ENCODE measurements at places on chromosomes 5 and 9.

DNA sequence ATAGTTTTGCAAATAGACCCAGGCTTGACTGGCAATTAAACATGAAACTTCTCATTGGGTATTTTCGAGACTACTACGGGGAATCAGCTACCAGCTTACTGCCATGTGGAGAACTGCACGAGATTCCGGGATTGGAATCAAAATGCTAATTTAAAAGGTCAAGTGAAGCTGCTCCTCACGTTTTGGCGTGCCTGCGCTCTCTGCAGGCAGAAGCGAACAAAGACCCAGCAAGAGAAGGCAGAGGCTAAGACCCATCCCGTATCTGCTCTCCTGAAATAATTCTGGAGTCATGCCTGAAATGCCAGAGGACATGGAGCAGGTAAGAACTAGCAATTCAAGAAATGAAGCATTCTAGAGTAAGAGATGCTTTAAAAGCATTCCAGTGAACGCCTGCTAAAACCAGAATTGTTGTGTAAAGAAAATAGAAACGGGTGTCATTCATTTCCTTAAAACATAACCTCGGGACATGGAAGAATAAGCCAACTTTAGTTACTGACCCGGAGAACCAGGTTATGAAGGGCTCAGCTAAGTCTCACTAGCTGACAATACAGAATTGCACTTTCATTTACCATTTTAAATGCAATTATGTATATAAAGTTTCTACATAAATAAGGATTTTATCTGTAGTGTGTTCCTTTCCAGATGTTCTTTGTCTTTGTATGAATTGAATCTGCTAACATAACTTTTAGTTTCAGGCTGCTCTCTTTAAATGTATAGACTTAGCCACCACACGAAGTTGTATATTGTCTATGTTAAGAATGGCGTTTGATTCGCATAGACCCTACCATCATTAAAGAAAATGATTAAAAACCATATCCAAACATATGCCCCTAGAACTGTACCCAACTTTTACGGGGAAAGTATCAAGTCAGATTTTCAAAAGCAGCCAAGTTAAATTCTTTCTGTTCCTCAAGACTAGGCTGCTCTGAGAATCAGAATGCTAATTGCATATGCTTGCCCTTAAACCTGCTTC, 2.0 kb upstream of the MAT2B start:
- no peak for DNase-seq

GRCh38 chr9:33843312-33843961, 26.5 kb downstream of the UBE2R2 start:
- no peak for DNase-seq

GRCh38 chr5:147658293-147658932, 124.1 kb downstream of the JAKMIP2 start:
- no peak for DNase-seq

GRCh38 chr9:105855987-105856386, 161.6 kb downstream of the TMEM38B start:
- DNase-seq: no peak

DNA sequence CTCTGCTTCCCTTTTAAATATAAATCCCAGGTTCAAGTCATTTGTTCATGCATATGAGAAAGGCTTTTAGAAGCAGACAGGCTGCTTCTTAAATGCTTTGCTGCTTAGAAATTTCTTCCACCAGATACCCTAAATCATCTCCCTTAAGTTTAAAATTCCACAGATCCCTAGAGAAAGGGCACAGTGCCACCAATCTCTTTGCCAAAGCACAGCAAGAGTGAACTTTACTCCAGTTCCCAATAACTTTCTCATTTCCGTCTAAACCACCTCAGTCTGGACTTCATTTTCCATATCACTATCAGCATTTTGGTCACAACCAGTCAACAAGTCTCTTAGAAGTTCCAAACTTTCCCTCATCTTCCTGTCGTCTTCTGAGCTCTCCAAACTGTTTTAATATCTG, 679.8 kb upstream of the FTMT start:
- no peak for DNase-seq

DNA sequence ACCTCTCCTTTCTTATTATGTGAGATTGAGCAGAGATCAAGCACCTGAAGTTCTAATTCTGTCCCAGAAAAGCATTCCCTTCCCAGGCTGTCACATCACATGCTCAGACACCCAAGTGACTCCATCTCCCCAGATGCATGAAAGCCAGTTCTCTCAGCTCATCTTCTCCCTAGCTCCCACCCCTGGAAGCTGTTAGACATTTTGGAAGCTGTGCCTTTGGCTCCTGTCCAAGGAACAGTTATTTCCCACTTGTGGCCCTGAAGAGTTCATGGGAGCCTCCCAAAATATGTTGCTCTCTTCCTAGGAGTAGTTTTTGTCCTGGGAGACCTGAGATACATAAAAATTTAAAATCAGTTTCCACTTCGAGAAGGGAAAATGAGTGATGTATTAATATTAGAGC, 161.4 kb upstream of the GAS1 start:
- no peak for DNase-seq

DNA sequence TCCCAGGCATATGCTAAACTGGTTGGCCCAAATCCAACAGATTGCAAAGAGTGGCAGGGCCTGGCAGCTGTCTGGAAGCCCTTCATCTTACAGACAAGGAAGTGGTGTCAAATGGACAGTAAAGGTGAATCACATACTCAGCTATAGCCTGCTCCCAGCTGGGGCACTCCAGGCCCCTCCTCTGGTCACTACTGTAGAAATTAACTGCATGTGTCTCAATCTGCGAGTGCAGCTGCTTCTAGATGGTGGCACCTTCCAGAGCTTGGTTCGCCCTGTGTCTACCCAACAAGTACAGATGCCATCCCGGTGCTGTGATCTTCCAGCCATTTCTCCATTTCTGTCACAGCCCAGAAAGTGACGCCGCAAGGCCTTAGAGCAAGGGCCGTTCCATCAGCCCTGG, 50.2 kb downstream of the OTULIN start:
- DNase-seq: no peak

DNA sequence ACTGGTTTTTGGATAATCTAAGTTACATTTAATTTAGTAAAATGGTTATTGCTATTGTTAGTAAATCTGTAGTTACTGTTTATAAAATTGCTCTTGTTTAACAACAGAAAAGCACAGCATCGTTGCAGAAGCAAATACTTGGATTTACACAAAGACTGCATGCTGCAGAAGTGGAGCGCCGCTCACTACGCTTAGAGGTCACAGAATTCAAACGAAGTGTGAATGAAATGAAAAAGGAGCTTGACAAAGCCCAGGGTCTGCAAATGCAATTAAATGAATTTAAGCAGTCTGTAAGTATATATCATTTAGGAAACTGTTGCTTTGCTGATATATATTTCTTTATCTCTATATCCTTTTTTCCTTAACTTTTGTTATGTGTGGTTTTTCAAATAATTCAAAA, 226.0 kb downstream of the CCDC171 start:
- DNase-seq: no peak

- no peak for DNase-seq
Observed at GRCh38 chr5:117675646-117676045, 1101.0 kb upstream of the SEMA6A start.

DNA sequence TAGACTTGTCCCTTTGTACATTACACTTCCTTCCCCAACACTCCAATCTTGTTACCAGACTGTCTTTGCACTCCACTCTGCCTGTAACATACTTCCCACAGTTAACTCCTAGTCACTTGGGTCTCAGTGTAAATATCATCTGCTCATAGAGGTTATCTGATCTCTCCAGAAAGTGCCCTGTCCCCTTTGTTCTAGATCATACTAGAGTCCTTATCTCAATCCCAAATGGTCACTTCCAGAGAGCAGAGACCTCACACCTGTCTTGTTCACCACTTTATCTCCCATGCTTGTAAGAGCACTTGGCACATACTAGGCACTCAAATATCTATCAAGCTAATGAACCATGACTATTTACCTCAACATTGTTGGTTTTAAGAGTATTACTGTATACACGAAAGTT, 30.4 kb downstream of the SETX start:
- DNase-seq: no peak

- no peak for DNase-seq
Observed at GRCh38 chr5:99308131-99308530, 379.3 kb upstream of the CHD1 start.

- no peak for DNase-seq
Observed at GRCh38 chr5:104778-105296, 12.9 kb downstream of the PLEKHG4B start.

DNA sequence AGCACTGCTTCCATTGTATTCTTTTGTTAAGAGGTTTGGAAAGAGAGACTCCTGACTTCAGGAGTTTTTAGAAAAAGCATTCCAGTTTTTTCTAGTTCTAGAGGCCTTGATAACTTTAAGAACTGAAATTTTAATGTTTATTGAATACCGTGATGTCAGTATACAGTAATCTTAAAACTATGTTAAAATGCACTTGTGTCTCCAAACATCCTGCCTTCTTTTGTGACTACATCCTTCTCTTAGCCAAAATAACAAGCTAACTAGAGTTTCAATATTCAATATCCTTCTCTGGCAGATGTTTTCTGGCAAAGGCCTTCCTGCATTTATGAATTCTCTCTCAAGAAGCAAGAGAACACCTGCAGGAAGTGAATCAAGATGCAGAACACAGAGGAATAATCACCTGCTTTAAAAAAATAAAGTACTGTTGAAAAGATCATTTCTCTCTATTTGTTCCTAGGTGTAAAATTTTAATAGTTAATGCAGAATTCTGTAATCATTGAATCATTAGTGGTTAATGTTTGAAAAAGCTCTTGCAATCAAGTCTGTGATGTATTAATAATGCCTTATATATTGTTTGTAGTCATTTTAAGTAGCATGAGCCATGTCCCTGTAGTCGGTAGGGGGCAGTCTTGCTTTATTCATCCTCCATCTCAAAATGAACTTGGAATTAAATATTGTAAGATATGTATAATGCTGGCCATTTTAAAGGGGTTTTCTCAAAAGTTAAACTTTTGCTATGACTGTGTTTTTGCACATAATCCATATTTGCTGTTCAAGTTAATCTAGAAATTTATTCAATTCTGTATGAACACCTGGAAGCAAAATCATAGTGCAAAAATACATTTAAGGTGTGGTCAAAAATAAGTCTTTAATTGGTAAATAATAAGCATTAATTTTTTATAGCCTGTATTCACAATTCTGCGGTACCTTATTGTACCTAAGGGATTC, 43.1 kb downstream of the NDFIP1 start:
- no peak for DNase-seq

Data from NCI-H2081 treated with DMSO at 0.1 percent for 48 hours (cell line).